ENCODE measurements at places on chromosomes 2 and 18.

DNA sequence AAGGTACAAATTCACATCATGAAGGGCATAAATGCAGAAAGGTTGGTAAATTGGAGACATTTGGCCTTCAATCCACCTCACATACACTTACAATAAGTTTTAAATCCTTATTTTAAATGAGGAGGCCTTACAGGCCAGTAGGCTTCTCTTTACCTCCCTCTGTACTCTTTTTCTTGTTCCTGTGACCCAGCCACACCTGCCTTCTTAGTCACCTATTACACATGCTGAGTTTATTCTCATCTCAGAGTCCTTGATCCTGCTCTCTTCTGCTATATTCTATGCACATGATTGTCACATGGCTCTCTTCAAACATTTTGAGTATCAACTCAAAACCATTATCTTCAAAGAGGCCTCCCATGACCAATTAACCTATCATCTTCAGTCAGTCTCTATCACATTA lies 491.5 kb downstream of the SATB2 start:
- DNase-seq: no peak

DNA sequence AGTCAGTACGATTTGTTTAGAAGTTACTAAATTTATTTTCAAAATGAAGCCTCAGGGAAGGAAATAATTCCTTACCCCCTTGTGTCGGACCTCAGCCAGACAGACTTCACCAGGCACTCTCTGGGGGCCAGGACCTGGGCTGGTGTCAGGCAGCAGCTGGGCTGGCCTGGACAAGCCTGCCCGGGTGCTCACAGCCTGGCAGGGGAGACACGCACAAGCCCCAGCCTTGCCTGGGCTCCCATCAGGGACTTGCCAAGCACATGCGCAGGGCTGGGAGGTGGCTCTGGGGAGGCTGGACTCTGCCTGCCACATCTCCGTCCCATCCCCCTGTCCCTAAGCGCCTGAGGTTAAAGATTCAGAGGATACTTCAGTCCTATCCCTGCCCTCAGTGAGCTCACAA lies 56.8 kb upstream of the HS6ST1 start:
- DNase-seq: no peak

DNA sequence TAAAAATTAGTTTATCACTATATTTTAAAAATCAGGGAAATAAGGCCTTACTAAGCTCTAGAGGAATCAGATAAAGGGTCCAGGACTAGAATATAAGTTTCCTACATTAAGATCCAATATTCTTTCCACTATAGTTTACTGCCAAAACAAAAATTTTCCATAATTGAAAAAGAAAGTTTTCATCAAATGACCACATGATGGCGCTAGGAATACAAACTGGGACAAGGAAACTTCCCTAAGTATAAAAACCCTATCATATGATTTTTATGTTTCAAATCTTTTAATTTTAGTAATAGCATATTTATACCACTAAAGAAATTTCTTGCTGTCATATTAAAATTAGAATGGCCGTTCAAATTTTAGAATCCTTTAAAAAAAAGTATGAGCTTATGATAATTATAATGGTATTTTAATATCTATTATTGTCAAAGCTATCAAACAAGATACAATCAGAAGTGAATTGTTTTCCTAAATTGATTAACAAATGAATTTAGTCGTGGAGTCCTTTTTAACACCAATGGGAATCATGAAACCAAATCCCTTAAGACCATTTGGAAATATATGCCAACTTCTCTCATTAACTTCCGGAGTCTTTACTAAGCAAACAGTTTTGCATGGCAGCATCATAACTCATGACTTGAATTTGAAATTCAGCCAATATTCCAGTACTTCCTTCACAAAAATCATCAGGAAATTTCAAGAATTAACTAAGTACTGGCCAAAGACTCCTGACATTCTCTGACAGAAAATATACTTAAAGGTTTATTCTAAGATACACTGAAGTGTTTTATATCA lies 70.3 kb downstream of the SCN1A start:
- peak; percentile 2 for DNase-seq

GRCh38 chr2:223674998-223675609 lies 72.9 kb upstream of the SCG2 start:
- DNase-seq: no peak

- DNase-seq: no peak
These were observed 16.2 kb downstream of the ATF2 start for GRCh38 chr2:175151791-175152190.

GRCh38 chr2:182929972-182930371 lies 63.5 kb upstream of the FRZB start:
- no peak for DNase-seq

GRCh38 chr18:26618135-26618534 lies 69.8 kb upstream of the KCTD1 start:
- no peak for DNase-seq

GRCh38 chr18:8503248-8503647 lies 106.0 kb upstream of the RAB12 start:
- DNase-seq: no peak

GRCh38 chr2:166632616-166633015 lies 138.6 kb upstream of the SCN7A start:
- peak; percentile 74 for DNase-seq

GRCh38 chr2:211093743-211094303 lies 537.4 kb downstream of the CPS1 start:
- no peak for DNase-seq

Measured in HFF-Myc (cell line).